NCI-H82 (cell line): ENCODE measurements at places on chromosomes 5 and 9.

DNA sequence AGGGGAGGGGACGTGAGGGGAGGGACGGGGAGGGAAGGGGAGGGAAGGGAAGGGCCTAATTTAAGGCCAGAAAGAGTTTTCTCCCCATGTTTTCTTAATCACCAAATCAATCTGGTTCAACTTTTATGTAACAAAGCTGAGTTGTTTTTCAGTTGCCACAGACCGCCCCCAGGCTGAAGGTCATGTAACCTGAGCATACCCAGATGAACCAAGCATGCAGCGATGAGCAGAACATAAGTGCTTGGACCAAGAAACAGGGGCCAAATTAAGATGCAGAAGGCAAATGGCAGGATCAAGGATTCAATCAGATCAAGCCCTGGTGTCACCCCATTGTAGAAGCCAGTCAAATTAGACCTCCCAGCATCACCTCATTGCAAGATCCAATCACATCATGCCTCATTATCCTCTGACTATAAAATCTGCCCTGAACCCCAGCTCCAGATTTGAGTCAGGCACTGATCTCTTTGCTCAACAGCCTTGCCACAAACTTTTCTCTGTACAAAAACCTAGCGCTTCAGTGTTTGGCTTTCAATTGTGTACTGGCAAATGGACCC lies 113.5 kb upstream of the TNPO1 start:
- no peak for DNase-seq

DNA sequence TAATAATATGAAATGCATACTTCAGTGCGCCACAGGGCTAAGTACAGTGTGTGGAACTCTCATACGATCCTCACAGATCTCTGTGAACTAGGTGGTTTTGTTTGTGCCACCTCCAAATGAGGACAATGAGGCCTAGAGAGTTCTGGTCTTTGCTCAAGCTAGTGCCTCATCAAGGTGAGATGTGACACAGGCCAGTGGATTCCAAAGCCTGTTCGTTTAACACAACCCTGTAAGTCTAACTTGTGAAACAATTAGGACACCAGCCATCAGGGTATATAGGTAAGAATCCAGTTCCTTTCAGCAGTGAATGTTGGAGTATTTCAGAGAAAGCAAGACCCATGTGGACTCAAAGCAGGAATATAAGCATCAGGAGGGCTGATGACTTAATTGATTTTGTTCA lies 130.7 kb upstream of the GAS1 start:
- DNase-seq, result no peak

DNA sequence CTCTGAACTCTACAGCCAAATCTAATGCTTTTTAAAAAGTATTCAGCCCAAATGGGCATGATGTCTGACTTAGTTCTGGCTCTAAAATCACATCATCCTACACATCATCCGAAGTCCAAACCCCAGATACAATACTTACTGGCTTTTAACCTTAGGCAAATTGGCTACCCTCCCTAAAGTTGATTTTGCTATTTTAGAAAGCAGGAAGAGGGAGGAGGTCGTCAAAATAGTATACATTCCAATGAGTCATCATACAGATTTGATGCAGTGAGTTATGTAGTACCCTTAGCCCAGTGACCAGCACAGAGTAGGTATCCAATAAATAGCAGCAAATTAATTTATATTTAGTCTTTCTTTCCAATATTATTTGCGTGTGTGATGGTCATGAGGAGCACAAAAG lies 582.0 kb upstream of the TUSC1 start:
- DNase-seq, result no peak

GRCh38 chr9:106726070-106726815 lies 136.7 kb upstream of the ZNF462 start:
- DNase-seq, result no peak

DNA sequence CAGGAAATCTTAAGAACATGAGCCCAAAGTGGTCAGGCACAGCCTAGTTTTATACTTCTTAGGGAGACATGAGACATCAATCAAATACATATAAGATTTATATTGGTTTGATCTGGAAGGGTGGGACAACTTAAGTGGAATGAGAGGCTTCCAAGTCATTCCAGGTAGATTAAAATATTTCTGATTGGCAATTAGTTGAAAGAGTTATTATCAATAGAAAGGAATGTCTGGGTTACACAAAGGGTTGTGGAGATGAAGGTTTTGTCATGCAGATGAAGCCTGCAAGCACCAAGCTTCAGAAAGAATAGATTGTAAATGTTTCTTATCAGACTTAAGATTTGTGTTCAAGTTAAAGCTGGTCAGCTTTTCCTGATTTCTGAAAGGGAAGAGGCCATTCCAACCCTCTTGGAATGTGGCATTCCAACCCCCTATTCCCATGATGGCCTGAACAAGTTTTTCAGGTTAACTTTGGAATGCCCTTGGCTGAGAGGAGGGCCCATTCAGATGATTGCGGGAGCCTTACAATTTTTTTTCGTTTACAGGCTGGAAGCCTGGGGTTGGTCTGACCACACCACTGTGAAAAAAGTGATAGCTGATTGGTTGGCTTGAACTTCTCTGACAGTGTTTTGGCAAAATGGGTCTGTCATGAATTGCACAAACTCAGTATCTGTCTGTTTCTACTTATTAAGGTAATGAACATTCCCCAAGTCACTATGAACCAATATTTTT lies 245.6 kb upstream of the RAI14 start:
- DNase-seq, result no peak

DNA sequence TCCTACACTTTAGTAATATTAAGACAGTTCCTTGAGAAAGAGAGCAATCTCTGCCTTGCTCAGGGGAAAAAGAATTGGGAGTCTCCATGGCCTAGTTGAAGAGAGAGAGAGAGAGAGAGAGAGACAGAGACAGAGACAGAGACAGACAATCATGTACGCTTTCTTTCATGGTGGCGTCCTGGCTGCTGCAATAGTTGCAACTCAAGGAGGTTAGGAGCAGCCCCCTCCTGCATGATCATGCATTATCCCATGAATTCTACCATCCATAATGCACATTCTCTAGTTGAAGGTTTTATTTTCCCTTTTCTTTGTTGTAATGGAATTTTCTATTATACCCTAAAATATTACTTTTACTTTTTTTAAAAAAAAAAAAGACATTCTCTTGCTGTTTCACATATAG lies 50.7 kb downstream of the PPP2R2B start:
- peak; percentile 85 for DNase-seq

DNA sequence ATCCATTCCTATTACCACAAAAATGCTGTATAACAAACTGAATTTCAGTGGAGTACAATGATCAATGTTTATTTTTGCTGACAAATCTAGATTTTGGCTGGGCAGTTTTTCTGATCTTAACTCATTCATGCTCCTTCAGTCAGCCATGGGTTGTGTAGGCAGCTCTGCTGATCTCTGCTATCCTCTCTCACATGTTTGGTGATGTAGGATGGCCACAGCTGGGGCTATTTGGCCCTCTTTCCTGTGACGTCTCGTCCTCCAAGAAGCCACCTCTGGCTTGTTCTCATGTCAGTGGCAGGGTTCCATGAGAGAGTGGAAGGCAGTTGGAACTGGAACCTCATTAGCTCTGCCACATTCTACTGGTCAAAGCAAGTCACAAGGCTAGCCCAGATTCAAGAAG lies 8.9 kb downstream of the NLN start:
- DNase-seq, result no peak

DNA sequence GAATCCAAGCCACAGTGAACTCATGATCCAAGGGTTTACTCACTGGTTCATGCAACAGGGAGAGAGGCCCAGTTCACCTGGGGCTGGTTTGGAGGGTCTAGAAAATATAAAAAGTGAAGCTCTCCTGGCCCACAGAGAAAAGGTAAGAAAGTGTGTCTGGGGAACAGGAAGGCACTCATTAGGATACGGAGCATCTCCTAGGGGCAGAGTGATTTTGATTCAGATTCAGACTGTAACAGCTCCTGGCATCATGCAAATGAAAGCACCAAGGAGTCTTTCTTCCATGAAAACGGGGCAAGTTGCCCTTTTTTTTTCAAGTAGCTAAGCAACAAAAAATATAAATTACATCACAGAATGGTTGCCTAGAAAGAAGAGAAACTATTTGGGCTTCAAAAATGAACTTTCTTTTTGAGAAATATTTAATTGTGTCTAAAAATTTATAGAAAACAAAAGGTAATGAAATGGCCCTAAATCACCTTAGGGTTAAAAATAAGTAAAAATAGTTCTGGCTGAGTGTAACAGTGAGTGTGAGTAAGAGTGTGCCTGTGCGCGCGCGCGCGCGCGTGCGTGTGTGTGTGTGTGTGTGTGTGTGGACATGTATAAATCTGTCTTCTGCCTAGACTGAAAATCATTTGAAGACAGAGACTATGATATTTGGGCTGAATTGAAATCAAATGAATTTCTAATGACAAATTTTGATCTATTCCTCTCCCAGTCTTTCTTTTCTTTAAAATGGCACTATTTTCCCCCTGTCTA lies 177.8 kb upstream of the ZNF462 start:
- no peak for DNase-seq

- no peak for DNase-seq
Observed at GRCh38 chr9:76463211-76463610, 4.2 kb downstream of the GCNT1 start.

DNA sequence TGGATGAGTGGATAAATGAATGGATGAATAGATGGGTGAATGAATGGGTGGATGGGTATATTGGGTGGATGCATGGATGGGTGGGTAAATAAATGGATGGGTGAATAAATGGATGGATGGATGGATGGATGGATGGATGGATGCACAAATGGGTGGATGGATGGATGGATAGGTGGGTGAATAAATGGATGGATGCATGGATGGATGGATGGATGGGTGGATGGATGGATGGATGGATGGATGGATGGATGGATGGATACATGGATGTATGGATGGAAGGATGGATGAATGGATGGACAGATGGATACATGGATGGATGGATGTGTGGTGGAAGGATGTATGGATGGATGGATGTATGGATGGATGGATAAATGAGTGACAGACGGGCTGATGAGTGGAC lies 113.5 kb upstream of the SARDH start:
- DNase-seq, result no peak

- DNase-seq, result no peak
Observed at GRCh38 chr9:463455-464171, 248.9 kb downstream of the DOCK8 start.

GRCh38 chr9:37739222-37739621 lies 14.4 kb upstream of the TRMT10B start:
- DNase-seq, result peak; percentile 85

DNA sequence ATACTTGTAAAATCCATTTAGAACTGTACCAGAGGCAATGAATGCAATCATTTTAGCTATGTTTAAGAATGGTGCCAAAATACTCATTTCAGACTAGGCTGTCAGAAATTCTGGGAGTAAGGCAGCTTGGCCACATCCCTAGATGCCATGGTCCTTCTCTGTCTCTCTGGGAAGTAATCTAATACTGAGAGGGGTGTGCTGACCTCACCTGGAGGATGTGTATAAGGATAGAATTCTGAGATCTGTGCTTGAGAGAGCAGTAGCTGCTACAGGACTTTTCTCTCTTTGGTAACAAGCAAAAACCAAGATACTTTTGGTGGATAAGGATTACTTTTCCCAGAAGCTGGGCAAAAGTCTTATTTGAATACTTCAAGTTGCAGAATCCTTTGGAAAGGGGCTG lies 68.1 kb upstream of the MRPS30 start:
- no peak for DNase-seq

DNA sequence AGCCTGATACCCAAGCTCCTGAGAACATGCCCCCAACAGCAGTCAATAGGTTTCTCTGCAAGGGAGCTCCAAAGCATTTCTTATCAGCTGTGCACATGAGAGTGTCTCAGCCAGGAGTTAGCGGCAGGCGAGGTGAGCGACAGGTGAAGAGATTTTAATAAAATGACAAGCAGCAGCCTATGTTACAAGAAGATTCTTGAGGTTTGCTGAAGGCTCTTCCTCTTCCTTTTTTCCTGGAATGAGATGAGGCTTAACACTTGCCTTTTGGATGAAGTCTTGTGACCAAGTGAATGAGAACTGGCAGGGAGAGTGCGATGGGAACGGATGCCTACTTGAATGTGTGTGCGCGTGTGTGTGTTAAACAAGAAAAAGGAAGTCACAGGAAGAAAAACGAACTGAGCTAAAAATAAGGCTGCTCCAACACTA lies 76.1 kb downstream of the SHB start:
- no peak for DNase-seq

DNA sequence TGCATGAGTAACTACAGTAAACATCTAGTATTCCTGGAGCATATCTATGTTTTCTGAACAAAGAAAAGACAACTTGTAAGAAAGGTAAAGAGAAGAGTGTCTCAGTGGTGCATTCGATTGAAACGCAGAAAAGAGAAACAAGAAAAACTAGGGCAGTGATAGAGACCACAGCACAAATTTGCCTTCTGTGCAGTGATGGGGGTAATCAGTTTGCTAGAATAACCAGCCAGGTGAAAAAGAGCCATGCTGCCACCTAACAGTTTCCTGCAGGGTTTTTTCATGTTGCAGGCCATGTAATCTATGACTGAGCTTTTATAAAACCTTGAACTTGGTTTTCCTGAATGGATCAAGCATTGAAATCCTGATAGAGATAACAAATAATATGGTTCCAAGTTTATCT lies 198.4 kb upstream of the MEF2C start:
- DNase-seq, result no peak

DNA sequence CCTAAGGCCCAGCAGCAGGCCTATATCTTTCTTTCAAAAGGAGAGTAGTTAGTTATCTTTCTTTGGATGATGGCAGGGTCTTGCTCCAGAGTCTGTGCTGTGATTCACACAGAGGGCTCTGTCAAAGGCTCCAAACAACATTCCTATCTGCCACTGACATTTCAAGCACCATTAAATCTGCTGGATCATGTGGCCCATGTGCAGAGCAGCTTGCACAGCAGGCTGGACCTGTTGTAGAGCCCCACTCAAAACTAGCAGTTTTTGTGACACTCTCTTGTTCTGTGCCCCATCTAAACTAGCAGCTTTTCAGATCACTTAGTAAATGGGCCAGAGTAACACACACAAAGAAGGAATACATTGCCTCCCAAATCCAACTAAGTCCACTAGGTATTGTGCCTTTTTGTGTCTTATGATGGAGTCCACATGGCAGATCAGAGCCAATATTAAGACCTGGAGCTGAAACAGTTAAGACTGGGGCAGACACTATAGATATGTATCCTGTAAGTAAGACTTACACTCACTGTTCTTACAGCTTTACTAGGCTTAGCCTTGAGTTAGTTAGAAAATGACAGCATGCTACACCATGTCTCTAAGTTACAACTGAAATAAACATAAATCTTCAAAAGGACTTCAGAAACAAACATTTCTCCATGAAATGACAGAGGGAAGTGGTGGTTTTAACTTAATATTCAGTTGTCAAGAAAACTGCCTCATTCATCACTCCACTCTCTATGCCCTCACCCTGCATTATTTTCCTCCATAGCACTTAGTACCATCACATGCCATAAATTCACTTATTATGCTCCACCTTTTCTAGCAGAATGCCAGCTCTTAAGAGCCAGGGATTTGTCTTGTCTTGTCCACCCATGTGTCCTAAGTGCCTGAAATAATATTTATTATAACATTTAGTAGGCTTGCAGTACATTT lies 400.9 kb downstream of the RAB3C start:
- peak; percentile 31 for DNase-seq

DNA sequence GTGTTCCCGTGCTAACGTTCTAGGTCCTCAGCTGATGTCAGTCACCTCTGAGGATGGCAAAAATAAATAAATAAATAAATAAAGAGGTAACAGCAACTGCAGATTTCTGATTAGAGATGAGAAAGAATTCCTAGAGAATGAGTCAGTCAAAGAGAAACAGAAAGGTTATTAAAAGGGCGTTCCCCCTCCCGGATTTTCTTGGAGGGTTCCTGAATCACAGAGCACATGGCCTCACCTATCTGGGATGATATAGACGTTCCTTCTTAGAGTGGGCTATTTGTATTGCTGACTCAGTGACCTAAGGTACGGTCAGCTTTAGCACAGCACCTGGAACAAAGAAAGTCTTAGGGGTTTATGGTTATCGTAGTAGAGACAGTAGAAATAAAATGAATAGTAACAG lies 30.6 kb downstream of the HTR4 start:
- no peak for DNase-seq
